ENCODE measurements at places on chromosomes 7 and 10. TPM values are rescaled to one million over a fixed set of nuclear protein-coding genes. Genes with fewer than 3 reads are reported as not detected.

GRCh38 chr7:28774261-28774988 lies 183.7 kb downstream of the TRIL start:
- no peaks in the 10 kb centered on the region for H3K36me3 ChIP-seq
- H3K27ac ChIP-seq = no peak overlapping the region
- no peak for DNase-seq
- H3K4me1 ChIP-seq = no peaks in the 10 kb centered on the region
- H3K4me3 ChIP-seq = no peak overlapping the region
- no peaks in the 10 kb centered on the region for H3K27me3 ChIP-seq

DNA sequence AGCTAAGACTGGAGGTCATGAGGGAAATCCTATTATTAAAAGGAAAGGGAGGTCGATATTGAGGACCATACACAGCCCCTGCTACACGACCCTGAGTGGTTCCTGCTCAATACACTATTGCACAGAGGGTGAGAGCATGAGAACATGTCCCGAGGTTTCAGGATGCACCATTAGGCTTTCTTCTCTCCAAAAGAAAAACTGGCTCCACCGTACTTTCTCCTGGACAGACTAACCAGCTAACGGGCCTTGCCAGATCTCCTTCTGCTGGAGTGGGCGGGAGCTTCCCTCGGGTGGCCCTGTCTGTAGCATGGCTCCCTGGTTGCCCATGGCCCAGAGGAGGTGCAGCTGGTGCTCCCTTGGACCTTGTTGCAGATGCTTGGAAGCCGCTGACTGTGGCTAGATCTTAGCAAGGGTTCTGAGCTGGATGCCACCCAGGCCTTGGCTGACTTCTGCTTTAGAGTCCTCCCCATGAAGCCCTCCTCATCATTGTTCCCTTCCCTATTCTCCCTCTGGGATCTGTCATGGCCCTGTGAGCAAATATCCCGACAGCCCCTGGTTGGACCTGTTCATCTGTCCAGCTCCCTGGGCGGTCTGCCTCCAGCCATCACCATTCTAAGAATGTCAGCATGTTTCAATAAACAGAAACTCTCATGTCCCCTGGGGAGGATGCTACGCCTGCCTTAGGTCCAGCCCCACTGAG lies 52.9 kb upstream of the SHH start:
- DNase-seq = no peak
- H3K27me3 ChIP-seq = peaks cover 23% of the 10 kb centered on the region
- H3K27ac ChIP-seq = no peak overlapping the region

- DNase-seq = no peak
- H3K4me1 ChIP-seq = no peaks in the 10 kb centered on the region
- no peak overlapping the region for H3K27ac ChIP-seq
- no peaks in the 10 kb centered on the region for H3K36me3 ChIP-seq
- H3K27me3 ChIP-seq = no peaks in the 10 kb centered on the region
- no peak overlapping the region for H3K4me3 ChIP-seq
Observed at GRCh38 chr7:34011017-34011695, 105.8 kb downstream of the BMPER start.

- no peak overlapping the region for H3K27ac ChIP-seq
- H3K36me3 ChIP-seq = no peaks in the 10 kb centered on the region
- no peak overlapping the region for H3K4me3 ChIP-seq
- no peaks in the 10 kb centered on the region for H3K4me1 ChIP-seq
Observed at GRCh38 chr7:25926451-25926850, 225.5 kb upstream of the NFE2L3 start.

DNA sequence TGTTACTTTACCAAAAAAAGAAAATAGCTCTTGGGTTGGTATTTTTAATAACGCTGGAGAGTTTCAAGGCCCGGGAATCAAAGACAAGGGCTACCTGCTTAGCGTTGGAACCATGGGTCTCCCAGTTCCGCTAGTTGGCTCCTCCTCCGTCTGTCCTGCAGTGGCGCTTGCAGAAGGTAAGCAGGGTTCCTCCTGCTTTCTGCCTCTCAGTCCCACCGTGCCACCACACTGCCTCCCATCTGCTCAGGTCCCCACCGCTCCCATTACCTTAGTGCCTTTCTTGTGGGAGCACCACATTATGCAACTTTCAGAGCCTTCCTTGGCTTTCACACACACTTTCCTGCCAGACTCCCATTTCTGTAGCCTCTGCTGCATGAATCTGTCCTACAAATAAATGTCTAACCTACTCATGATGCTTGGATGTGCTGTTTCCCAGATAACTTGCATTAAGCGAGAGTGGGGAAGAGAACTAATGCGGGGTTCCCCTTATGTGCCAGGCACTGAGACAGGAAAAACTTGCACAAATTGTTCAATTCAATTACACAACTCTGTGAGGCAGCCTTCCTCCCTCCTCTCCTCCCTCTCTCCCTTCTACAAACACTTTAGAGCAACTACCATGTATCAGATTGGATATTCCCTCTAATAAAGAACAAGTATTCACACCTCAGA lies 124.5 kb downstream of the AOAH start:
- H3K27ac ChIP-seq = no peak overlapping the region
- H3K4me1 ChIP-seq = peaks cover 5% of the 10 kb centered on the region
- no peak overlapping the region for H3K4me3 ChIP-seq
- H3K36me3 ChIP-seq = no peaks in the 10 kb centered on the region
- H3K27me3 ChIP-seq = no peaks in the 10 kb centered on the region
- no peak for DNase-seq

DNA sequence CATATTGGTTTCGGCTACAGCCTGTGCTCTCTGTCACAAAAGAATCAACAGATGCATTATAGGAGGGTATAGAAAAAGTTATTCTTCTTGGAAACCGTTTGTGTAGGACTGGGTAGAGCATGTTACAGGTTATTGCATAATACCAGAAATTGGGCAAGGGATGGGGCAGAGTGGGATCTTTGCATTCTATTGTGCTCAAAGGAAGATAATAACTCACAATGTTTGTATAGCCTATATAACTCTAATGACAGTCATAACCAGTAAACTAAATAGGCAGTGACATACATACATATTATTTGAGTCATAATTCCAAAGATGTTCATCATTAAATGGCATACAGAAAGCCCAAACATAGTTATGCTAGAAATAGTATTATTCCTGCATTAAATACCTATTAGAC lies 179.7 kb downstream of the XPNPEP1 start:
- H3K27me3 ChIP-seq = no peaks in the 10 kb centered on the region
- H3K27ac ChIP-seq = no peak overlapping the region
- no peaks in the 10 kb centered on the region for H3K4me1 ChIP-seq
- no peaks in the 10 kb centered on the region for H3K36me3 ChIP-seq
- H3K4me3 ChIP-seq = no peak overlapping the region

- no peaks in the 10 kb centered on the region for H3K36me3 ChIP-seq
- no peak overlapping the region for H3K27ac ChIP-seq
- H3K4me3 ChIP-seq = no peak overlapping the region
- no peaks in the 10 kb centered on the region for H3K27me3 ChIP-seq
Observed at GRCh38 chr7:48078470-48078869, 10.6 kb upstream of the UPP1 start.

DNA sequence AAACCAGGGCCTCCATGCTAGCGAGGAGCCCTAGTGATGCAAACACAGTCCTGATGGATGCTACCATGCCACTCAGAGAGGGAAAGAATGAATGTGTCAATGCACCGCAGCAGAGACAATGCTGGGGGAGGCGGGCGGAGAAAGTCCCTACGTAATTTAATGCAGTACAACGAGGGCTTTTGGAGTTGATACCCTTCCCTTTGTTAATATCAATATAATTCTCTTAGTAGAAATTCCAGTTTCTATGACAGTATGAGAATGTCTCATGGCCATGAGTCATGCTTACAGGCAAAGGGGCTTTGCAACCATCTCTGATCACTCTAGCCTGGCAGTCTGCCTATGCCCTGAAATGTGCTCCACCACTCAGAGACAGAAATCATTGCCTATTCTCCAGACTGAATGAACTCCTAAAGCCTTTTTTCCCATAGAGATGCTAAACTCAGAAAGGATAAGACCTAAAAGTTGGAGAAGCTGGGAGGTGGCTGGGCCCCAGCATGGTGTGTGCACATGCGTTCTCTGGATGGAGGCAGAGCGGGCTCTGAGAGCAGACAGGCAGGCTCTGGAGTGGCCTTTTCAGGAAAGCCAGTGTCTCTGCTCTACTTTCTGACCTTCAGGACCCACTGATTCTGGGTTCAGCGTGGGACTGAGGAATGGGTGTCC lies 20.3 kb upstream of the GIMAP2 start:
- H3K4me3 ChIP-seq = no peak overlapping the region
- no peak for DNase-seq
- H3K27ac ChIP-seq = no peak overlapping the region
- H3K36me3 ChIP-seq = no peaks in the 10 kb centered on the region
- no peaks in the 10 kb centered on the region for H3K27me3 ChIP-seq

RADIL gene
- 0.22 TPM for total RNA-seq

FKBP6 gene
- total RNA-seq = not detected

ATXN7L1 gene
- total RNA-seq = 7.1 TPM

SKIDA1 gene
- total RNA-seq = 7.8 TPM

AKR1E2 gene
- 1.4 TPM for total RNA-seq

All from astrocyte (in vitro differentiated cells and primary cell).